DMS53 (cell line): ENCODE measurements at places on chromosomes 13 and 19.

GRCh38 chr19:13091400-13092157 lies 11.1 kb downstream of the LYL1 start:
- no peak for DNase-seq

DNA sequence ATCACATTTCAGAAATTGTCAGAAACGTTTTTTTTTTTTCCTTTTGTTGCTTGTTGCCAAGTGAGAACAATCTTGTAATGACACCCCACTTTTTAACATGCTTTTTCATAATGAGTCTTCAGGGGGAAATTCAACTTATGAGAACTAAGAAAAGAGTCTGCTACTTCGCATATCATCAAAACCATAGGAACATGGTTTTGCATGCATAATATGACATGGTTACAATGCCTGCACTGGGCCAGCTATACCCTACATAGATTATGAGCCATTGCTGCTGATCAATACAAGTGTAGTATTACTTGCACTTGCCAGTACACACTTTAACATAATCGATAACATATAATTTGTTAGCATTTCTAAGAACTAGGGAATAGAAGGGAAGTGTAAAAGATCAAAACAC lies 191.0 kb upstream of the NBEA start:
- no peak for DNase-seq

- no peak for DNase-seq
Observed at GRCh38 chr19:7400815-7401214, 52.1 kb downstream of the ARHGEF18 start.

DNA sequence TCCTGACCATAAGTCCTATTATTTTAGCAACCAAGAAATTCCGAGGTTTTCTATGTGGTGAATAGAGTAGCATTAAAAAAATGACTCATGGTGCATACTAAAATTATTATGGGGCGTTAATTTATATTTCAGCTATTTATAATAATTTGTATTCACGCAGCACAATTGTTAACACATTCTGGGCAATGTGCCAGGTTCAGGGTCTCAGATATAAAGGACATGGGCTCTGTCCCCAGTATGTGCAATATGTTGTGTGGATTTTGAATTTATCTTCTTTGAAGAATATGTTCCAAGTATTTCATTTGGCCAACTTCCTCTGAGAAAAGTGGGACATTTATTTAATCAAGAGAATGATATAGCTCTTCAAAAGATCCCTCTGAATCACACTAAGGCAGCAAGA lies 1434.7 kb upstream of the PRR20A start:
- no peak for DNase-seq
